ENCODE measurements at places on chromosomes 12 and 14. TPM values are rescaled to one million over a fixed set of nuclear protein-coding genes. Genes with fewer than 3 reads are reported as not detected.

C14orf132 gene
- 15.6 TPM for total RNA-seq

CATSPERB gene
- total RNA-seq: 3.3 TPM

CLEC2A gene
- not detected for total RNA-seq

ABCC9 gene
- 47.4 TPM for total RNA-seq

TBC1D30 gene
- 12.3 TPM for total RNA-seq

DNA sequence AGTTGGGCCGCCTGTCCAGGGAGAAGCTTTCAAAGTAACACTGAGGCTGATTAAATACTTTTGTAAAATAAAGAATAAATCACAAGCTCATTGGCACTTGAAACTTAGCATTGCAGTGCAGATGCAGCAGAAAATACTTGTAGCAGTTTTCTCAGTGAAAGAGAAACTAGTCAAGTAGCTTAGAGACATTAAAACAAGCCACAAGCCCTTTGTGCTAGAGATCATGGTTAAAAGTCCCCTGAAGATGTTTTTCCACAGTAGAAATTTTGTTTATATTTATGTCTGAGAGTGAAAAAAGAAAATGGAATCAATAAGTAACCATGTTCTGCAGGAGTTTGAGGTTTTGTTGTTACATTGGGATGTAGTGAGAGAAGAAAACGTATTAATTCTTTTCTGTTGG is 5.9 kb downstream of the PSEN1 start:
- H3K27ac ChIP-seq: no peak overlapping the region
- peaks cover 6% of the 10 kb centered on the region for H3K4me1 ChIP-seq
- H3K4me3 ChIP-seq: no peak overlapping the region
- no peaks in the 10 kb centered on the region for H3K27me3 ChIP-seq
- H3K36me3 ChIP-seq: no peaks in the 10 kb centered on the region
- DNase-seq: no peak

- H3K27ac ChIP-seq: no peak overlapping the region
- H3K27me3 ChIP-seq: no peaks in the 10 kb centered on the region
- no peaks in the 10 kb centered on the region for H3K36me3 ChIP-seq
- H3K4me1 ChIP-seq: no peaks in the 10 kb centered on the region
- no peak overlapping the region for H3K4me3 ChIP-seq
Measured at GRCh38 chr12:89884952-89885351, 176.3 kb upstream of the ATP2B1 start.

GRCh38 chr12:93000026-93000425 is 70.9 kb upstream of the EEA1 start:
- no peaks in the 10 kb centered on the region for H3K4me1 ChIP-seq
- no peak for DNase-seq
- H3K36me3 ChIP-seq: no peaks in the 10 kb centered on the region
- no peak overlapping the region for H3K4me3 ChIP-seq

GRCh38 chr12:15545334-15545733 is 223.0 kb downstream of the PTPRO start:
- no peaks in the 10 kb centered on the region for H3K27me3 ChIP-seq
- no peak for DNase-seq
- H3K4me3 ChIP-seq: no peak overlapping the region

DNA sequence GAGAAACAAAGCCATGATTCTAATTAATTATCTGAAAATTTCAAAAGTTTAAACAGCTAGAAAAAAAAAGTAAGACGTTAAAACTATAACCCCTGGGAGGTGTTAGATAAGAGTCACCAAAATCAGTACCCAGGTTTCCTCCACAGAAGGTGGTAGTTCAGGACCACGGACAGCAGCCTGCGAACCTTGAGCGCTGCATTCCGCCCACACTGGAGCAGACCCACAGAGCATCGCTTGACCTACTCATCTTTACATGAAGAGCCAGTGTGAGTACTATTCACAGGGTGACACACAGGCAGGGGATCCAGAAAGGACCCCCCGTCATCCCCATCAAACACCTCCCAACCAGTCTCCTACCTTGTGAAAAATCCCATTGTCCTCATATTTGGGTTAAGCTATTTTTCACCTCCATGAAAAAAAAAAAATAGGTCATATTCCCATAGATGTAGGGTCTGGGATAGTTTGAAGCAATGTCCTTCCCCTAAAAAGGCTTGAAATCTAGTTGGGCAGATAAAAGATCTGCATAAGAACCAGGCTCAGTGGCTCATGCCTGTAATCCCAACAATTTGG is 8.8 kb upstream of the CHGA start:
- H3K4me1 ChIP-seq: no peaks in the 10 kb centered on the region
- no peak overlapping the region for H3K4me3 ChIP-seq
- H3K27me3 ChIP-seq: no peaks in the 10 kb centered on the region
- DNase-seq: no peak
- H3K27ac ChIP-seq: no peak overlapping the region

DNA sequence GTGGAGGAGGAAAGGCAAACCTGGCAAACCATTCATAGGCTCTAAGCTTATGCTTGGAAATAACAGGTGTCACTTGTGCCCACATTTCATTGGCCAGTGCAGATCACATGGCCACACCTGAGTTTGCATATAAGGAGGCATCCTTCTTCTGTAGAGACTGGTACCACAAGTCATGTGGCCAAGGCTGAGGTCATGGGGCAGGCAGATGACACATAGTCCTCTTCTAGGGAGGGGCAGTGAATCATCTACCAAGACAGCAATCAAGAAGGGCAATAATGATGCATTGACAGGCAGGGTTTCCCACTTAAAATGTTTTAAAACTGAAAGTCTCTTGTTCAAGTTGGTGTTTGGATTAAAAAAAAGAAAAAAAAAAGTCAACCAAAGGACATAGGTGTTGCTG is 77.3 kb downstream of the DAAM1 start:
- no peak overlapping the region for H3K4me3 ChIP-seq
- no peak for DNase-seq
- no peaks in the 10 kb centered on the region for H3K36me3 ChIP-seq
- no peaks in the 10 kb centered on the region for H3K4me1 ChIP-seq

GRCh38 chr12:26691234-26691970 is 141.6 kb downstream of the ITPR2 start:
- DNase-seq: no peak
- H3K27me3 ChIP-seq: no peaks in the 10 kb centered on the region
- H3K36me3 ChIP-seq: no peaks in the 10 kb centered on the region
- no peak overlapping the region for H3K27ac ChIP-seq
- no peak overlapping the region for H3K4me3 ChIP-seq
- no peaks in the 10 kb centered on the region for H3K4me1 ChIP-seq

GRCh38 chr12:42332301-42333285 is 6.6 kb downstream of the PPHLN1 start:
- DNase-seq: no peak
- no peaks in the 10 kb centered on the region for H3K4me1 ChIP-seq
- no peaks in the 10 kb centered on the region for H3K36me3 ChIP-seq

DNA sequence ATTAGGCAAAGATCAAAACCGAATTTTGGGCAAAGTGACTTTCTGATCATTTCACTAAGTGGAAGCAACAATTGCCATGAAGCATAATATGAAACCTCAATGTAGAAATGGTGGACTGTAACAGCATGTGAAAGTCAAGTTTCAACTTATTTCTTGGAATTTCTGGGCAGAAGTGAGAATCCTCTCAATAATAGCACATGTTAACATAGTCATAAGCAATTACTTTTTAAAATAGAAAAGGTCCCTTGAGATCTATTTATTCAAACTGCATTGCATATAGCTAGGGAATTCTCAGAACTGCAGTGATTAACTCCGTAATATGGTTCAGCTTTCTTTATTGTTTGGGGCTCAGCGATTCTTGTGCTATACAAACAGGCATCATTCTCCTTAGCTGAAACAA is 136.7 kb upstream of the ATP2B1 start:
- H3K36me3 ChIP-seq: no peaks in the 10 kb centered on the region
- H3K27me3 ChIP-seq: no peaks in the 10 kb centered on the region
- H3K4me3 ChIP-seq: no peak overlapping the region
- no peak overlapping the region for H3K27ac ChIP-seq

- H3K4me1 ChIP-seq: no peaks in the 10 kb centered on the region
- no peak for DNase-seq
- H3K27ac ChIP-seq: no peak overlapping the region
- no peaks in the 10 kb centered on the region for H3K27me3 ChIP-seq
Measured at GRCh38 chr12:46549527-46550265, 177.1 kb upstream of the SLC38A2 start.
